Common myeloid progenitor, CD34-positive (primary cell): ENCODE measurements at places on chromosomes 12 and 14.

- no peak for DNase-seq
Observed at GRCh38 chr14:96274122-96274521, 18.1 kb downstream of the BDKRB1 start.

GRCh38 chr12:52662093-52662917 is 10.3 kb upstream of the KRT2 start:
- peak; percentile 65 for DNase-seq

- no peak for DNase-seq
Observed at GRCh38 chr12:104551313-104551931, 94.7 kb downstream of the CHST11 start.

DNA sequence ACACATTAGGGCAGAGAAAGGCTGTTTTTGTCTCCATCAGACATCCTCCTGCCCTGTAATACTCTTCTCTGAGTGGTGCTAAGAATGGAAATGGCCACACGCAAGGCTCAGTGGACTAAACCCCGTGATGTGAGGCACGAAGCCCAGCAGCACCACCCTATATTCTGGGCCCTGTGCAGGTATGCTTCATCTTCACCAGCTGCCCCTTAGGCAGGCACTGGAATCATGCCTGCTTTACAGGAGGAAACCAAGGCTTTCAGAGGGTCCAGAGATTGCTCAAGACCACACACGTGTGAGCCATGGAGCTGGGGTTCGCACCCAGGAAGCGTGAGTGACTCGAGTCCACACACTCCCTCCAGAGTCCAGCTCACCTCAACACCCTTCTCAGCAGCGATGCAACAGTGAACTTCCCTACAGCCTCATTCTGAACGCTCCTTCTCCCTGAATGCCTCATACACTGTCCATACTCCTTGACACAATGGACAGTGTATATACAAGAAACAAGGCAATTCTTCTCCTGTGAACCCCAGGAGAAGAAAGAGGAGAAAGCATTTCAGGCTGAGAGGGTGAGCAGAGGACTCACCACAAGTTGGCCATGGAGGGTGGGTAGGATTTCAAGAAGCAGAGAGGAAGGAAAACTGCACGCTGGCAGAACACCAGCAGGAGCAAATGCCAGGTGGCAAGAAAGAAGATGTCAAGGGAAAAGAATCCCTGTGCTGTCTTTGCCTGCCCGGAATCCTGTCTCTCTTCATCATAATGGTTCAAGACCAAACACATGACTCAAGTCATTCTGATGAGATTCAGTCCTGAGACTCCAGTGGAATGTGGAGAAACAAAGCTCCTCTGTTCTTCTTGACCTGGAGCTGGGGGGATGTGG is 39.1 kb downstream of the NT5DC3 start:
- DNase-seq: no peak

DNA sequence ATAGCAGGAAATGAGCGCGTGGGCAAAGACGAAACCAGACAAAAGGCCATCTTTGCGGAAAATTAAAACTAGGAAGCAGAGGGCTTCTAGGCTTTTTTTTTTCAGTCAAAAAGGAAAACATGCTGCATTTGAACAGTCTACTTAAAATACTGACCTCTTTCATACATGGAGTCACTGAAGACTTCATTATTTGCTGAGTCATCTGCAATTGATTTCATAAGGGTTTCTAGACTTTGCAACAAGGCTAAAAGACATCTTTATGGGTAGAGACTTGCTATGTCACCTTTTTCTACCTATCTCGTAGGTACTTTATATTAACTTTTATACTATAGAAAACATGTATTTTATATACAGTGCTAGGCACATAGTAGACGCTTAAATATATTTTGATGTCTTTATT is 238.4 kb downstream of the TMEM132D start:
- no peak for DNase-seq

- no peak for DNase-seq
Observed at GRCh38 chr12:71032933-71033332, 112.4 kb upstream of the PTPRR start.

GRCh38 chr14:103663506-103663905 is 34.5 kb downstream of the KLC1 start:
- DNase-seq: no peak

- DNase-seq: no peak
Observed at GRCh38 chr12:119385659-119386058, 51.1 kb downstream of the CCDC60 start.

DNA sequence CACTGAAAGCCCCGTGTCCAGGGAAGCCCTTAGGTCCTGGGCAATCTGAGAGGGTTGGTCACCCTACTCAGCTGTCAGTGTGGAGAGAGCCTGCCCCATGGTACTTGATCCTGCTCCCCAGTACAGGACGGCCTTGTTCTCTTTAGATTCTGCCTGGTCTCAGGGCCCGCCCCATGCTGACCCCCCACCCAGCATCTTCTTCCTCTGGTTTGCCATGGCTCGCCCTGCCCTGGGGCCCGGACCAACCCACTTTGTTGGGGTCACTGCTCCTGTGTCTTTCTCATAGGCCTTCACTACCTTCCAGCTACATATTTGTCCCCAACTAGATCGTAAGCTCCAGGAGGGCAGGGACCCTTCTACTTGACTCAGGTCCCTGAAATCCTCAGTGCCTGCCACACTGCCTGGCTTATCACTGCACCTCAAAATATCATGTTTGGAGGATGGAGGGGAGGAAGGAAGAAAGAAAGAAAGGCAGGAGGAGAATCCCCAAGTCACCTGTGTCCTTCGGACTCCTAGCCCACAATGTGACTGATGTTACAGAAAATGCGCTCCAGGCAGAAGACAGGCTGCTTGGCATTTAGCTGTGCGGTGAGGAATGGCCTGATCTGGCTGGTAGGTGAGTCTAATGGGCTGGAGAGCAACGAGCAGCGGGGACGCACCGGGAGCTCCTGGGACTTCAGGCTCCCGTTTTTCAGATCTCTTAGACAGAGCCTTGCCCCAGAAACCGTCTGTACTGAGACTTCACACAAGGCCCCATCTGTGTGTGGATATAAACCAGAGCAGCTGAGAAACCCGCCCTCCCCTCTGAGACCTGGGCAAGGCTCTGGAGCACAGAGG is 66.1 kb downstream of the C14orf132 start:
- DNase-seq: no peak

- DNase-seq: peak; percentile 63
Observed at GRCh38 chr12:25800101-25800500, 158.4 kb upstream of the RASSF8 start.
